ENCODE measurements at places on chromosomes 3 and 15.

GRCh38 chr3:38257583-38257982 lies 8.0 kb upstream of the SLC22A13 start:
- no peak for DNase-seq

DNA sequence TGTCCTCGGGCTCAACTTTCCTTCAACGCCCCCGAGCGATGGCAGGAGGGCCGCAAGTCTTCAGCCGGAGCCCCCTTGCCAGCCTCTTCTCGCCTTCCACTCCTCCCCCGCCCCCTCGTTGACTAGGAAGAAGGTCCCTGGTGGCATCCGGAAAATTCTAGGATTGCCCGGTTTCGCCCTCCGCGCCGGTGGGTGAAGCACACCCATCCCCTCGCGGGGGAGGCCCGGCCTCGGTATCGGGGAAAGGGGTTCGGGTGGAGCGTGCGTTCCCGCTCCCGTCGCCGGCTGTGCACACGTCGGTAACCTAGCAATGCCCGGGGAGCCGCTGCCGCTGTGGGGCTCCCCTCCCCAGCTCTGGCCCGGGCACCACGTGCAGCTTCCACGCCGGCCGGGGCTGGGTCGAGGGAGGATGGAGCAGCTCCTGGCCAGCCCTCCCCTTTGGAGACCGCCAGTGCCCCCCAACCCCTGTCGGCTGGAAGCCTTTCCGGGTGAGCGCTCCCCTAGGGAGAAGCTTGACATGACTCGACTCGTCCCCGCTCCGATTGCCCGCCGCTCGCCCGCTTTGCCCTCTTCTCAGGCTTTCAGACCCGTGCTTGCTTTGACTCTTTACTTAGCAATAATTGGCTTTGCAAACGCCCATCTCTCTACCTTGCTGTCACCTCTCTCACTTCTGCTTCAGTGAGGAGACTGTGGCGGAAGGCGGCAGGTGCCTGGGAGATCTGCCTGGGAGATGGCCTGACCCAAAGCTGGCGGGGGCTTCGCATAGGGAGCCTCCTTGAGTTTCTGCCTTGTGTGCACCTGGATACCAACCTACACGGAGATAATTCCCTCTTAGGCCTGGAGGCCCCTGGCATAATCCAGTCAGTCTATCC lies 1.3 kb downstream of the CACNA1D start:
- DNase-seq = peak; percentile 42

DNA sequence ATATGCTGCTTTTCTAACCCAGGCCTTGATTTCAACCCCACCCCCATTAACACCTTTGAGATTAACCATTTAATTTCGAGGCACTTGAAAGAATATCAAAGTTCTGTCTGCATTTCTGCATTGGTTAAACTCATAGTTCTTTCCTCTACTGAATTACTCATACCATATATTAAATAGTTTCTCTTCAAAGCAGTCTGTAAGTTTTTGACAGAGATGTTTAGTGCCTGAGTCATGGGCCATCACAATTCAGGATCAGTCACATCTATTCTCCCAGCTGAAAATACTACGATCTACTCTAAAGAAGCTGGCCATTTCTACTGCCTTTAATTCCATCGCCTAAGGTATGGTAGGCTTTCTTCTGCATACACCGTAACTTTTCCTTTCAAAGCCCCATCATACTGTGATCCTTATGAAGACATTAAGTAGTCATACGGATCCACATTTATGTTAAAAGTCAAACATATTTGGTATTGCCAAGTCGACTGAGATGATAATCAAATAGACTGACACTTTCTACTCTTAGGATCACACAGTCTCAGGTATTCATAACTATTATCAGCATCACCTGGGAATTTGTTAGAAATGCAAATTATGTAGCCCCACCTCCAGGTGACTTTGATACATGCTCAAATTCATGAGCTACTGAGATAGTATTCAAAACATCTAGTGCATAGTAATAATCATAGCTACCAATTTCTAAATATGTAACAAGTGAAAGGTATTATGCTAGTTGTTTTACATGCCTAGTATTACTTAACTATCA lies 489.4 kb upstream of the IL12A start:
- peak; percentile 16 for DNase-seq

DNA sequence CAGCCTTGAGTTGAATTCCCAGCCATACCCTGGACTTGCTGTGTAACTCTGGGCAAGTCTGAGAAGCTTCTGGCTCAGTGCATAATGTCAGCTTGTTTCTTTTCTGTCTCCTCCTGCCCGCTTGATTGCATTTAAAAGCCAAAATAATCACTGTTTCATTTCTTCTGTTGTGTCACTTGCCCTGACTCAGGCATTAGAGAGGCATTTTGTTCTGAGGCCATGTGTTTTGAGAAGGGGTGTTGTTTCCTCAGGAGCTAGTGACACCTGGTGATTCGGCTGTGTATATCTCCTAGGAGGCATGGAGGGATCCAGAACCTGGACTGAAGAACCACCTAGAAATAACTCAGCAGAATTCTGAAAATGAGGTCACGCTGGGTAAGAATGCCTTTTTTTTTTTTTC lies 16.0 kb downstream of the WDR73 start:
- DNase-seq = no peak

GRCh38 chr3:177405191-177405672 lies 207.9 kb upstream of the TBL1XR1 start:
- DNase-seq = no peak

DNA sequence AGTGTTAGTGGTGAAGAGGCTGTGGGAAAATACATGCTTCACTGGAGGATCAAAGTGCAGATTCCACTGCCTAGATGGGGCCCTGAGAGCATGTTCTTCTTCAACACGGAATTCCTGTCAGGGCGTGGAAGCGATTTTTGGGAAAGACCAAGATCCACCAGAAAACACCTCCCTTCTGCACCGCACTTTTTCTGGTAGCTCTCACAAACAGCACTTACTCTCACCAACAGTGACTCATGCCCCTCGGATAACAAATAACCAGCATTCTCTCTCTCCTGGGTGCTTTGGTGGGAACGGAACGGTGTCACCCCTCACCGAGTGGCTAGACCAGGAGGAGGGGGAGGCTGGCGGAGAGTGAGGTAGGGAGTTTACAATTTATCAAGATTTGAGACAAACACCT lies 40.1 kb downstream of the ADAMTSL3 start:
- DNase-seq = no peak

- DNase-seq = no peak
Observed at GRCh38 chr15:52256930-52257733, 38.5 kb downstream of the MYO5C start.

DNA sequence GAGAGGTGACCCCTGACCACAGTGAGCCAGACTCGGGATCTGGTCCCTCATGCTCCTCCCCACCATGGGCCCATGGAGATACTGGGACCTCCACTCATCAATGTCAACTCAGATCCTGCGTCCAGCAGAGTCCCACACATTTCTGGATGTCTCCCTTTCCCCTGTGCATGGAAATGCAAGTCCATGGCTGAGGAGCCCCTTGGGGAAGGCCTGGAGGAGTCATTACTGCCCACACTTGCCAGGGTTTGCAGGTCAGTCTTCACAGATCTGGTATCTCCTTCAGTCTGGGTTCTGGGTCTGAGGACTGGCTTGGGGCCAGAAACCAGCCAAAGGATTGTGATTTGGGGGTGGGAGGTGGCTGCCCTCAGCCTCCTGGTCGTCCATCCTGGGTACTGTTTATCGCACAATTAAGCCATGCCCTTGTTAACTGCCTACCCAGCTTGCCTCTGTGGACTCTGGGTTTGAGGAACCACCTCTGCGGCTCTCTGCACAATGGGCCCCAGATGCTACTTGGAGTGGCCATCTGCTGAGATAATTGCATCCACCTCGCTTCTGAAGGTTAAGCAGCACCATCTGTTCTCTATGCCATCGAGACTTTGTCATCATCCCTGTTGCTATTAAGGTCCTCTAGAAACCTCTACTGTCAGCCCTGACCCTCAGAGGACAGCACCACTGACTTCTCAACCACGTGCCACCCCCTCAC lies 49.9 kb upstream of the KLF13 start:
- DNase-seq = peak; percentile 4

GRCh38 chr15:67127331-67127664 lies 61.9 kb downstream of the SMAD3 start:
- no peak for DNase-seq

DNA sequence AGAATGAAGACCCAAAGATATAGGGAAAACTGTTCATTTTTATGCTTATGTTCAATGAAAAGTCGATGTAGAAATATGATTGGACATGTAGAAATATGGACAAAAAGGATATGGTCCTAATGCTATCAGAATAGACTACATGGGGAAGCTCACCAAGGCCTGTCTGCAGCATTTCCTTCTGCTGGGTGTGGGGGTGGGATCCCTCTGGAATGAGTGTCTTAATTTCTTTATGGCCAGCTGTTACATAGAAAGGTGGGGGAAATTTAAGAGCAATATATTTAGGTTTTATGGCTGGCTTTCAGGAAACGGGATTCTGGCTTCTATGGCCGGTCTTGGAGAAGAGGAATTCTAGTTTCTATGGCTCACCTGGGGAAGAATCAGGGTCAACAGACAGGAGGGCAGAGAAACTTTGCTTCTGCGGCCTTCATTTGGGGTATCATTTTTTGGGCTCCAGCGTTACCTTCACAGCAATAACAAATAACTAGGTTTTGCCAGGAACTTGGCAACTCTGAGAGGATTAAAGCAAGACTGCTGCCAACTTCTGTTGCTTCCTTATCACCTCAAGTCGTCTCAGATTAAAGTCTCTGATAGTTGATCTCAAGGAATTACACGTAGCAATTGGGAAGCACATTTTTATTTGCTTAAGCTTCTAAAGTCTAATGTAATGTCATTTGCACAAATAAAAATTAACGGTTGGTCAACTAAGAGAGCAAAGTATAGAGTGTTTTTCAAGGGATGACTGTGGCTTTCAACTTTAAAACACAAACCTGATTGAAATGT lies 57.0 kb upstream of the GATM start:
- DNase-seq = no peak

DNA sequence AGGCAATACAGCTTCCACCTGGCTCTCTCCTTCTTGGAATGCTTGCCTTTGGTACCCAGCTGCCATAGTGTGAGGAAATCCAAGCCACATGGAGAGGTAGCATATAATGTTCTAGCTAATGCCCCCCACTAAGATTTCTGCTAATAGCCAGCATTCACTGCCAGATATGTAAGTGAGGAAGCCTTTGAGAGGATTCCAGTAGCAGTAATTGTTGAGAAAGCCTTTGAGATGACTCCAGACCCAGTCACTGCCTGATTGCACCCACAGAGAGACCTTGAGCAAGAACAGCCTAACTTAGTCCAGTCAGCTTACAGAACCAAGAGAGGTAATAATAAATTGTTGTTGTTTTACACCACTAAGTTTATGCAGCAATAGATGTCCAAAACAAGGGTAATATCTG lies 63.1 kb downstream of the STRIT1 start:
- DNase-seq = peak; percentile 66

GRCh38 chr3:80285388-80285787 lies 517.6 kb upstream of the ROBO1 start:
- DNase-seq = no peak

GRCh38 chr15:49692514-49693090 lies 71.8 kb downstream of the DTWD1 start:
- no peak for DNase-seq

- no peak for DNase-seq
Observed at GRCh38 chr15:58501636-58502188, 69.9 kb downstream of the LIPC start.

- DNase-seq = no peak
Observed at GRCh38 chr3:122671553-122671952, 9.1 kb upstream of the PARP14 start.

DNA sequence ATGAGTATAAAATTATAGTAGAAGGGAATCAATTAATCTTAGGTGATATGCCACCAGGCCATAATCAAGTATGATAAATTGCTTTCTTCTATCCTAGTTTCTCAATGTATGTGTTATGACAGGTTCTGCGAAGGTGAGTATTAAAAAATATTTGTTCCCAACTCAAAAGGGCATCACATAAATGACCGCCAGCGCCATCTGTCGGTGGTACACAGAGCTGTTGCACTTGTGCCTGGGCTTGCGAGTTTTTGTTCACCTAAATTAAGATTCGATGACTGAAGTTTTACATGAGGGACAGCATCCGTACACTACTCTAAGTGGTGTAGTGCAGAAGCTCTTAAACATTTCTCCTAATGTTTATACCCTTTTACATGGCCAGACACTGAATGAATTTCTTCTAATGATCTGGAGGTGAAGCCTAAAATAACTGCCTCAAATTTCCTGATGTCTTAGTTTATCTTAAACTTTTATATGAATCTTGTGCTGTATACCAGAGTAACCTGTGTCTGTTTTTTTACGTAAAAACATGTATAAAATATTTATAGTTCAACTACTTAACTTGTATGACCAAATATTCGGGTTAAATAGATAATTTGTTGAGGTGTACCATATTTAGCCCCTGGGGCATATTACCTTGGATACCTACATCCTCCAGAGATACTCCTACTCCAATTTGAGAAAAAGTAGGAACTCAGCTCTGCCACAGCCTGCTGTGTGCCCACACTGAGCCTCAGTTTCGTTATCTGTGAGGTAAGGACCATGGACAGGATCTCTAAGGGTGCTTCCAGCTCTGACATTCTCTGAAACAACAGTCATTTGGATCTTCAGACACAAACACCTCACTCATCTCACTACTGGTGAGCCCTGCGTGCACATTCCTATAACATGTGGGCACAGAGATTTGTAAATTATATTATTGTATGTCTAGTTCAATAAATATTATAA lies 365.6 kb downstream of the MAGI1 start:
- DNase-seq = peak; percentile 49

DNA sequence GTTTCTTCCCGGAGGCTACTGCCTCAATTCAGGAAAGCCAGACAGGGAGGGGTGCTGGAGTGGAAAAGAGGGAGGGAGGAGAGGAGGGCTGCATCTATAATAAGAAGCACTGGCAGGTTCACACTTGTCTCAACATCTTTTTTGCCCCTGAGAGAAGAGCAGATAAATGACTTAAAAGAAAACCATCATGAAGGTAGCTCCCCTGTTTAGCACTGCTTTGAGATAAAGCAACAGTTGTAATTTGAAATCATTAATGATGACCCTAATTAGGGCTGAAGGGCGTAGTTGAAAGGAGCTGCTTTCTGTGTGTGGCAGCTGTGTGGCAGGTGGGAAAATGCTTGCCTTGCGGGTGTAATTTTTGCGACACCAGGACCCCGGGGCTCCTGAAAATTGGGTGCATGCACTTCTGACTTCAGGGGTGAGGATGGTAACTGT lies 222.8 kb upstream of the IL12A start:
- DNase-seq = no peak

GRCh38 chr3:149839896-149840295 lies 26.9 kb downstream of the RNF13 start:
- DNase-seq = no peak

DNA sequence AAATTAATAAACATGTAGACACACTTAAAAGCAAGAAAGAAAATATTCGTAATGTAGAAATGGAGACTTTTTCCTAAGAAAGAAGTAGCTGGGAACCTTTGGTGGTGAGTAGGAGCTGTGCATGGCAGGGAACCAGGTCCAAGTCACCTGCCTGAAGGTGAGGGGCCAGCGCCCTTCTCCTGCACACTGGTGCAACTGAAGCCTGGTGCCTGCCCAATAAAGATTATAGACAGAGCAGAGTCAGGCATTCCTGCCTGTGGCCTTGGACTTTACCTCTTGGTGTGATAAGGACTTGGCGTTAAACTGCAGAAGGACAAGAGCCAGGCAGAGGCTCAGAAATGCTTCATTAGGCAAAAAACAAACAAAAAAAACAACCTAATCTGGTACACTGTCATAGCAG lies 14.2 kb downstream of the CFAP91 start:
- no peak for DNase-seq

All from AG20443 (cell line).